ENCODE measurements at places on chromosomes 7 and 10. TPM values are rescaled to one million over a fixed set of nuclear protein-coding genes. Genes with fewer than 3 reads are reported as not detected.

ANKRD2 gene
- total RNA-seq: not detected

DNA sequence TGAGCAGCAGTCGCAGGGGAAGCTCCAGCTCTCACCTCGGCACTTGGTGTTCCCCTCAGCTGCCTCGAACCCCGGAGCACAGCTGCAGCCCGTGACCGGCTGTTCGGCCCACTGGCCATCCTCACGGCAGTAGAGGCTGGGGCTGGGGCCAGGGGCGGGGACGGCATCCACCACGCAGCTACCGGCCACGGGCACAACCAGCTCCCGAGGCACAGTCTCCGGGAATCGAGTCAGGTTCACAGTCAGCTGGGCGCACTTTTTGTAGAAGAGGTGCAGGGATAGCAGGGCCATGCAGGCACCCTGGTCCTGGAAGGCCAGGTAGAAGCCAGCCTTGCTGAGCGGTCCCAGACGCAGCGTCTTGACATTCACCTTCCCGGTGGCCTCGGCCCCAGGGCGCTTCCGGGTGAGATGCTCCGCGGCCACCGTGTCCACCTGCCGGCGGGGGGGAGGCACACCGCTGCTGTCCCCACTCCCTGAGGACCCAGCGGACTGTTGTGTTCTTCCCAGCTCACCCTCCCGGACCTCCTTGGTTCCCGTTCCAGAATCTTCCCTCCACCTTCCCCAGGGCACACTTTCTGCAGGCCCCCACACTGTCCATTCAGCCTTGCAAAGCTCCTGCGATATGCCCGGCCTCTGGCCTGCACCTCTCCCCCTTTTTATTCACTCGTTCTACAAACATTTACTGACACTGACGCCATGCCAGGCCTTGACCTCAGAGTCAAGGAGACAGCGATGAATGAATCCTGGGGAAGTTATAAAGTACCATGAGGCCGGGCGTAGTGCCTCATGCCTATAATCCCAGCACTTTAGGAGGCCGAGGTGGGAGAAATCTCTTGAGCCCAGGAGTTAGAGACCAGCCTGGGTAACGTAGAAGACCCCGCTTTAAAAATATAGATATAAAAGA lies 4.8 kb downstream of the EPHB4 start:
- H3K4me3 ChIP-seq: no peak overlapping the region
- H3K27ac ChIP-seq: no peak overlapping the region
- peaks cover 15% of the 10 kb centered on the region for H3K4me1 ChIP-seq
- peaks cover 8% of the 10 kb centered on the region for H3K27me3 ChIP-seq
- no peak for DNase-seq

DNA sequence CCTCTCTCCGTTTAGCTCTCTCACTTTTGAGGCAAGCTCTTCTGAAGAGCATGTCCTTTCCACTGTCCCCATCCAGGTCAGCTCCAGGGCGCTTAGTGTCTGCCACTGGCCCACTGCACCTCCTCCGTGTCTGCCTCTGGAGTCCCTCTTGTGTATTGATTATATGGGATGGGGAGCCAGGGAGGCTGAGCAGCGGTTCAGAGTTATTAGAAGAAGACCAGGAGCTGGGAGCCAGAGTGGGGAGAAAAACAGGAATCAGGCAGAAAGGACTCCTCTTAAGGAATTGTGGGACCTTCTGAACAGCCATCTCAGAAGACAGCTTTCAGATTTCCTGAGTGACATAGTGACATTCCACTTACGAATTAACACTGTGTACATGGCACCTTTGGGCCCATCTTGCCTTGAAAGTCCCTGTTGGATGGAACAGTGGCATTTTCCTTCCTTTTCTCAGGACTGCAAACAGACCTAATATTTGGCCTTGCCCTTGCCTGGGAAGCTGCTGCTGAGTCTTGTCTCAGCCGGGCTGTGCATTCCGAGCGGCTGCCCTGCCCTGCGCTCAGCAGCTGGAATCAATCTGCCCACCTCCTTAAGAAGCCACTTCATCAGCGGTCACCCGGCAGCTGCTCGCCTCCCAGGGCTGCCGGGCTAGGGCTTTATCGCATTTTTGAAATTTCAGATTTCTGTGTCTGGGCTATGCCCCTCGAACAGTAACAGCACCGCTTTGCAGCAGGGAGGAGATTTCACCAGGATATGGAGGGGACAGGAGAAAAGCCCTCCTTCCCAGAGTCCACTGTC lies 81.1 kb upstream of the PRKG1 start:
- no peaks in the 10 kb centered on the region for H3K36me3 ChIP-seq
- H3K27me3 ChIP-seq: peaks cover 23% of the 10 kb centered on the region
- no peak overlapping the region for H3K27ac ChIP-seq
- DNase-seq: no peak
- H3K4me1 ChIP-seq: peaks cover 12% of the 10 kb centered on the region
- no peak overlapping the region for H3K4me3 ChIP-seq

GRCh38 chr7:88484551-88484950 lies 177.9 kb upstream of the STEAP4 start:
- H3K27ac ChIP-seq: no peak overlapping the region
- H3K4me3 ChIP-seq: no peak overlapping the region
- H3K4me1 ChIP-seq: no peaks in the 10 kb centered on the region
- DNase-seq: no peak
- H3K36me3 ChIP-seq: no peaks in the 10 kb centered on the region

CARD11 gene
- total RNA-seq: 199 TPM

AKR1D1 gene
- total RNA-seq: not detected

PLEKHS1 gene
- 0.14 TPM for total RNA-seq

DNA sequence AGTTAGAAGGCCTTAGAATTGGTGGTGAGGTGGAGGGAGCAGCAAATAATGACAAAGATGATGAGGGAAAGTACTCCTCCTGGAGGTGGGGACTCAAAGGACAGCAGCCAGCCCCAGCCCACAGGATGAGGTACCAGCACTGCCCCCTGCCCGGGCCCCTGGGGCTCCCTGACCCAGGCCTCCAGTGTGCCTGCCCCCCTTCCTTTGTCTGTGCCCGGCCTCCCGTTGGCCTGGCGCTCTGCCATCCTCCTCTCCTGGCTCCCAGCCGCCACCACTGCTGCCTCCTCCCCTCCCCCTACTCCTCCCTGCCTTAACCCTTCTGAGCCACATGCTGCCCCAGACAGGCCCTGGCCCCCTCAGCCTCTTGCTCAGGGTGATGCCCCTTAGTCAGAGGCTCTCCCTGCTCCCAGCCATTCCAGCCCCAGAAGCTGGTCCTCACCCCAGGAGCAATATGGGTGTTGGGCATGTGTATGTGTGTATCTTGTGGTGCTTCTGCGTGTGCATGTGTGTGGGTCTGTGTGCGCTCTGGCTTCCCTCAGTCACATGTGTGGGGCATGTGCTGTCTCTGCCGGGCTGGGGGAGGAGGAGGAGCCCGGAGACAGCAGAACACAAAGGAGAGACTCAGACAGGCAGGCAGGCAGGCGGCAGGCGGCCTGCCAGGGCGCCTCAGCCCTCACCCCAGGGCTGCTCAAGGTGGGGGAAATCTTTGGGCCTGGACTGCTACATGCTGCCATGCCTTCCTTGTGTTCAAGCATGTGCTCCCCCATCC lies 2.6 kb downstream of the LDB1 start:
- no peaks in the 10 kb centered on the region for H3K36me3 ChIP-seq
- H3K27ac ChIP-seq: peak overlapping the region; percentile 68
- no peaks in the 10 kb centered on the region for H3K27me3 ChIP-seq
- H3K4me3 ChIP-seq: no peak overlapping the region
- peak; percentile 83 for DNase-seq

MRPS17 gene
- 10.4 TPM for total RNA-seq

DNA sequence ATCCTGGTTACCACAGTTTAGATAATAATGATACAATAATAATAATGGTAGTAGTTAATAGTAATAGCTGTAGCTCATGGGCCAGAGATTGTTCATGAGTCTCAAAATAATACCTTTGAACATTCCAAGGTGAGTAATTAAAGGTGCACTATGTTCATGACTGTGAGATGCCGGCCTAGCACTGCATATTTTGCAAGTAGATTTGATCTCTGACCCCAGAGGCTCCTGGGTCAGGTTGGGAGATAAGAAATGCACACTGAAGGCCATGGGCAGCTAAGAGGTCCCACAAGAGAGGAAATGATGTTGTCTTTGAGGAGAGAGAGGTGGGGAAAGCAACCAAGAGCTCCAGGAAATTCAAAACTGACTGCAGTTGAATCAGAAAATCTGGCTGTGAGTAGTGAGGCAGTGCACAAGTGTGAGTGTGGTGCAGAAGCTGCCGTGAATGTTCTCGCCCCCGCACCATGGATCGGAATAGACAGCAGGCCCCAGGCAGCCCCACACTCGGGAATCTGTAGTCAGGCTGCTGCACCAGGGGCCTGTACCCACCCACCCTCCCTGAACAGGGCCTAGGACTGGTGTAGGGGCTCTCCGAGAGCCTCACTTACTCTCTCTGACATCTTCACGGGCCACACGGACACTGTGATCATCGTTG lies 11.9 kb downstream of the CPXM2 start:
- no peaks in the 10 kb centered on the region for H3K36me3 ChIP-seq
- H3K4me3 ChIP-seq: no peak overlapping the region
- H3K27me3 ChIP-seq: no peaks in the 10 kb centered on the region
- DNase-seq: no peak

GRCh38 chr10:70668454-70668970 lies 3.8 kb upstream of the ADAMTS14 start:
- no peak overlapping the region for H3K27ac ChIP-seq
- H3K4me3 ChIP-seq: no peak overlapping the region
- H3K36me3 ChIP-seq: no peaks in the 10 kb centered on the region

DNA sequence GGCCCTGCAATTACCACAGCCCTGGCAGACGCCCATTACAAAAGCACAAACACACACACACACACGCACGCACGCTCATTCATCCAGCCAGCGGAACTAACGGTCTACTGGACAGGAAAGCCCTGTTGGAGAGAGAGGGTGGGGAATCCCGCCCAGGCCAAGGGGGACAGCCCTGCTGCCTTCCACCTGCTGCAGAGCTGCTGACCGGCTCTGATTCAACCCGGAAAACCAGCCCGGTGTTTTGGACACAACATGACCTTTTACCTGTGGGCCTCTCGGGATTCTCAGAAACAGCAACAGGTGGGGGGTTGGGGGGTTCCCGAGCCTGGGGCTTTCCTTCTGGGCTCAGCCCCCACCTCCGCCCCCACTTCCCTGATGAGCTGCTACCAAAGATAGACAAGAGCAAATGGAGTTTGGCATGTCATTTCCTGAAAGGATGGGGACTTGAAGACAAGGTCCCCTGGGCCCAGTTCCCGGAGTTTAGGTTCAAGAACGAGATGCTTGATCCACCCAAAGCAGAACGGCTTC lies 18.5 kb upstream of the SERPINE1 start:
- H3K4me1 ChIP-seq: no peaks in the 10 kb centered on the region
- no peaks in the 10 kb centered on the region for H3K36me3 ChIP-seq
- no peak for DNase-seq
- no peak overlapping the region for H3K27ac ChIP-seq
- no peaks in the 10 kb centered on the region for H3K27me3 ChIP-seq

DNA sequence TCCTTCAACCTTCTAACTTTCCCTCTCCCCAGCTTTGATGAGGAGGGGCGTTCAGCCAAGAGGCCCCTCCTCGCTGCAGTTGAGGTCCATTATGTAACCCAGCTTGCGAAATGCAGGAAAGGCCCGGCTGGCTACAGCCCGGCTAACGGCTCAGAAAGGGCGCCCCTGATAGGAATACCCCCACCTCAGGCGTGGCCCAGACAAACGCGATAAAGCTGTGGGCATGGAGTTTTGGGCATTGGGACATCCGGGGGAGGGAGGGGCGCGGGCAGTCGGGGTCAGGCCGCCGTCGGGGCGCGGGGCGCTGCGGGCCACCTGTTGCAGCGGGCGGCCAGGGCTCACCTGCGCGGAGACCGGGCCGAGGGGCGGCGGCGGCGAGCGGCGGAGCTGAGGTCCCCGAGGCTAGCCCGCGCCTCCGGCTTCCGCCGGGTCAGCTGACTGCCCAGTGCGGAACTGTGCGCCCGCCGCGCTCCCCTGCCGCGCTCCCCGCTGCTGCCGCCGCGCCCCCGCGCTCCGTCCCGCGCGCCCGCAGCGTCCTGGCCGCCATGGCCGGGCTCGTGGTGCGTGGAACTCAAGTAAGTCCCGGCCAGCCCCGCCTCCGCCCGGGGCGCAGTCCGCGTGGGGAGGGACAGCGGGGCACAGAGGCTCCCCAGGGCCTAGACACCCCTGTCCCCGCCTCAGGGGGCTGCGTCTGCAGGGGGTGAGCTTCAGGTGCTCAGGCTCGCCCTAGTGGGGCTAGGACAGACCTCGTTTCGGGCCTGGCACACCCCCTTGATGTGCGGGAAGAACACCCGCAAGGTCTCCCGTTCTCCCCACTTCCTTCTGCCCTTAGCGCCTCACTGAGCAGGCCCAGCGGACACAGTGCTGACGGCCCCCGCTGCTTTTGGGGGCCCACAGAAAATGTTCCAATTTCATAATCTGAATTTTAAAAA lies at the start of gene LRMDA:
LRMDA (plus strand) TSS at position 445 of the 932 bp plus-strand sequence.
- peak within 1 kb of the TSS; percentile 42 for H3K4me3 ChIP-seq
- peaks cover 22% of the 10 kb centered on the region for H3K4me1 ChIP-seq
- H3K36me3 ChIP-seq: no peaks in the 10 kb centered on the region
- no peaks in the 10 kb centered on the region for H3K27me3 ChIP-seq
- DNase-seq: no peak

DNA sequence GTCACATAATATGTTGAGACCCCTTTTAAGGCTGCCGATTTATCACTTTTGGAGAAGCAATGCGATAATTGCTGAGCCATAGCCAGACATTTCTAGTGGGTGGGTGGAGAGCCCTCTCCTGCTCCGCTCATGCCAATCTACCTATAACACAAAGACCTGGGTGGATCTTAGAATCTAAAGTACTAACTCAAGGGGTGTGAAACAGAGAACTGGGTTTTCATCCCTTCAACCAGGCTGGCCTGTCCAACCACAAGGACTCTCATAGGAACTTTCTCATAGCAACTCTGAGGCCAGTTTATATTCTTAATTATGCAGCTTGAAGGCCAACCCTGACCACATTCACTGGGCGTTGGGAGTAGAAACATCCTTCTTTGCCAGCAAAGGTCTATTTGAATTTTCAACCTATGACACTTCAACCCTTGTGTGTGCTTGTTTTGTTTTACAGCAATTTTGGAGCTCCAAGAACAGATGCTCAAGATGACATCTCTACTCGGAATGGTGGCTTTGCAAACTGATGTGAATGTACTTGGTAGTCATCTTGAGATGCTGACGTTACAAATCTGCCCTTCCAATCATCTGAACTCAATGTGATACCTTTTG lies 1198.2 kb upstream of the AUTS2 start:
- H3K27ac ChIP-seq: no peak overlapping the region
- H3K4me3 ChIP-seq: no peak overlapping the region
- no peaks in the 10 kb centered on the region for H3K36me3 ChIP-seq
- no peaks in the 10 kb centered on the region for H3K27me3 ChIP-seq
- DNase-seq: no peak

- DNase-seq: no peak
- H3K27me3 ChIP-seq: no peaks in the 10 kb centered on the region
- H3K4me3 ChIP-seq: no peak overlapping the region
- H3K27ac ChIP-seq: no peak overlapping the region
- no peaks in the 10 kb centered on the region for H3K36me3 ChIP-seq
These were observed 18.1 kb downstream of the PDGFA start for GRCh38 chr7:501526-501925.

- H3K27ac ChIP-seq: no peak overlapping the region
- H3K36me3 ChIP-seq: no peaks in the 10 kb centered on the region
- H3K27me3 ChIP-seq: no peaks in the 10 kb centered on the region
- no peak for DNase-seq
- no peaks in the 10 kb centered on the region for H3K4me1 ChIP-seq
- H3K4me3 ChIP-seq: no peak overlapping the region
These were observed 27.3 kb downstream of the POU6F2 start for GRCh38 chr7:39005036-39005435.

GRCh38 chr7:1007901-1008300 lies 24.9 kb downstream of the CYP2W1 start:
- DNase-seq: no peak
- H3K4me1 ChIP-seq: peaks cover 28% of the 10 kb centered on the region
- H3K27ac ChIP-seq: no peak overlapping the region
- no peaks in the 10 kb centered on the region for H3K36me3 ChIP-seq
- no peak overlapping the region for H3K4me3 ChIP-seq

Data from natural killer cell (primary cell).